ENCODE measurements at places on chromosomes 7 and 10.

DNA sequence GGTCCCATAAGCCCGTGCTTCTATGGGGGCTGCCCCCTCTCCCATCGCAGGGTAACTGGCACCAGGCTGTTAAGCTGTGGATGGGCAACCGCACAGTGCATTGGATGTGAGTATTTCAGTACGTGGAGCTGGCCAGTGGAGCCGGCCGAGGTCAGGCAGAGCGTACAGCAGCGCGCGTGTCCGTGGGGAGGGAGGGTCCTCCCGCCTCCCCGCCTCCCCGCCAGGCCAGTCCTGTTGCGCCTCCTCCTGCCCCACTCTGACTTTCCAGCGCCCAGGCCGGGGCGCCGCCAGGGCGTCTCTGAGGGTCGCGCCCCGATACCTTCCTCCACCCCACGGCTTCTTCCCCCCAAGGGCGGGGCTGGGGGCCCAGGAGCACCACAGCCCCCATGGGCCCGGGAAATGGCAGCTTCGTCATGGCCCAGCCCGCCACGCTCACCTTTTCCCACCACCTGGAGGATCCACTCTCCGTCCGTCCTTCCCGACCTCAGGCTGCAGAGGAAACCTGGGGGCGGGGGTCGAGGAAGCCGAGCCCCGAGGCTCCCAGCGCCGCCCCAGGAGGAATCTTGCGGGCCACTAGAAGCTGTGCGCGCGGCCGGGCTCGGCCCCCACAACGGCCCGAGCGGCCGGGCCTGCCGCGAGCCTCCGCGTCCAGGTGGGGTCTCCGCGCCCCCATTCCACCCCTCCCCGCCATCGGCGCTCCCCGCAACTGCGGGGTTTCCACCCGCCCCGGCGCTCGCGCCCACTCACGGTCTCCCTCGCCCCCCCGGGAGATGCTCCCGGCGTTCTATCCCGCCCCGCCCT lies 831 bp upstream of the PFKP start:
- no peak for DNase-seq

DNA sequence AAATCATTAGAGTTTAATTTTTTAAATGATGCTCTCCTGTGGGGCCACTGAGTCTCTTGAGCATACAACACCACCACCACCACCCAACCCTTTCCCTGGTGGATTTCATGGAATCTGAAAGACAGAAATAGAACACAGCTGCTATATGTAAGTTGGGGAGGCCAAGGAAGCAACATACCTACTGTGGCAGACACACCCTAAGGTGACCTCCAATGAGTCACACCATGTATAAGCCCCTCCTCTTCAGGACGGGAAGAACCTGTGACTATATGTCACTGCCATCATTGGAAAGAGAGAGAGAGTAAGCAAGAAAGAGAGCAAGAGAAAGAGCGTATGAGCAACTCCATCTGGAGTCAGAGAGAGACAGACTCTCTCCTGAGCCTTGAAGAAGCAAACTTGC lies 172.4 kb upstream of the NFE2L3 start:
- no peak for DNase-seq

DNA sequence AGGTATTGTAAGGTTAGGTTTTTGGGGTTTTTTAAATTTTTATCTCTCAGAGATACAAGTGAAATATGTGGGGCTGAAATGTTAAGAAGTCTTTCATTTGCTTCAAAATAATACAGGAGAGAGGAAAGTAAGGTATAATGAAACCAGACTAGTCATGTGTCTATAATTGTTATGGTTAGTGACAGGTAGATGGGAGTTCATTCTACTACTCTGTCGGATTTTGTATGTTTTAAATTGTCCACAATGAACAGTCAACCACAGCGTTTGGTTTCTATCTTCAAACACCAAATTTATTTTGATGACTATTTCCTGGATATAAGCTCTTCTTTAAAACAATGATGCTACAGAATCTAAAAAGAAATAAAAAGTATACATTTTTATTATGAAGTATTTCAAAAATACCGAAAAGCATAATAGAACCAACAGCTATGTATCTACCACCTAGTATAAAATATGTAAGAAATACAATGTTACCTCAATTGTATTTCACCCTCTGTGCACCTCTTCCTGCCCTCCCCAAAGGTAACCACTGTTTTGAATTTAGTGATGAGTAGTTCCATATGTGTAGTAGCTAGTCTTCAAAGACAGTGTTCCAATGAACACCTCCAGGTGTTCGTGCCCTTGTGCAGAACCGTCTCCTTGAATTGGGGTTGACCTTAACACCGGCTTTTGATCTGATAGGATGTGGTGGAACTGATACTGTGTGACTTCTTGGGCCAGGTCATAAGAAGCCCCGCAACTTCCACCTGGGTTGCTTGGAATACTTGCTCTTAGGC lies 74.8 kb upstream of the CDK1 start:
- no peak for DNase-seq

- DNase-seq: no peak
Measured at GRCh38 chr7:143429770-143430698, 13.2 kb upstream of the TAS2R60 start.

DNA sequence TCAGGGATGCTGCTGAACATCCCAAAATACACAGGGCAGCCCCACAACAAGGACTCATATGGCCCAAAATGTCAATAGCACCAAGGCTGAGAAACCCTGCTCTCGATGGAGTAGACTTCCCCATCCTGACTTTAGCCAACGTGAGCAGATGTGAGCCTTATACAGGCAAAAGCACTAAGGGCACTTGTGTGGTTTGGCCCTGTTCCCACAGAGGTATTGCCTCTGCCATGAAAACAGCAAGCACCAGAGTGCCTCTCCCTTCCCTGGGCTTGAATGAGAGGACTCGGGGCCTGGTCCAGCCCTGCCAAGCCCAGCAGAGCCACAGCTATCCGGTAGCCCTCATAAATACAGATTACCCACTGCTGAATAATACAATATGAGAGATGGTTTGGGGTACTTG lies 47.5 kb downstream of the ACSM6 start:
- DNase-seq: no peak

DNA sequence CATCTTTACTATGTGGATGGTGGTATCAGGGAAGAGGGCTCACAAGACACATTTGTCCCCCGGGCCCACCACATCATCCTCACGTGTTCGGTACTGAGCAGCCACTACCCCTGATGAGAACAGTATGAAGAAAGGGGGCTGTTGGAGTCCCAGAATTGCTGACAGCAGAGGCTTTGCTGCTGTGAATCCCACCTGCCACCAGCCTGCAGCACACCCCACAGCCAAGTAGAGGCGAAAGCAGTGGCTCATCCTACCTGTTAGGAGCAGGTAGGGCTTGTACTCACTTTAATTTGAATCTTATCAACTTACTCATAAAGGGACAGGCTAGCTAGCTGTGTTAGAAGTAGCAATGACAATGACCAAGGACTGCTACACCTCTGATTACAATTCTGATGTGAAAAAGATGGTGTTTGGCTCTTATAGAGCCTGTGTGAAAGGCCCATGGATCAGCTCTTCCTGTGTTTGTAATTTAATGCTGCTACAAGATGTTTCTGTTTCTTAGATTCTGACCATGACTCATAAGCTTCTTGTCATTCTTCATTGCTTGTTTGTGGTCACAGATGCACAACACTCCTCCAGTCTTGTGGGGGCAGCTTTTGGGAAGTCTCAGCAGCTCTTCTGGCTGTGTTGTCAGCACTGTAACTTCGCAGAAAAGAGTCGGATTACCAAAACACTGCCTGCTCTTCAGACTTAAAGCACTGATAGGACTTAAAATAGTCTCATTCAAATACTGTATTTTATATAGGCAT lies 9.1 kb upstream of the CSGALNACT2 start:
- peak; percentile 20 for DNase-seq

- peak; percentile 93 for DNase-seq
Measured at GRCh38 chr7:101936611-101937231, 119.3 kb downstream of the CUX1 start.

GRCh38 chr7:22542669-22543068 lies 42.7 kb upstream of the STEAP1B start:
- no peak for DNase-seq

GRCh38 chr10:70847659-70848360 lies 32.1 kb downstream of the SGPL1 start:
- DNase-seq: no peak

DNA sequence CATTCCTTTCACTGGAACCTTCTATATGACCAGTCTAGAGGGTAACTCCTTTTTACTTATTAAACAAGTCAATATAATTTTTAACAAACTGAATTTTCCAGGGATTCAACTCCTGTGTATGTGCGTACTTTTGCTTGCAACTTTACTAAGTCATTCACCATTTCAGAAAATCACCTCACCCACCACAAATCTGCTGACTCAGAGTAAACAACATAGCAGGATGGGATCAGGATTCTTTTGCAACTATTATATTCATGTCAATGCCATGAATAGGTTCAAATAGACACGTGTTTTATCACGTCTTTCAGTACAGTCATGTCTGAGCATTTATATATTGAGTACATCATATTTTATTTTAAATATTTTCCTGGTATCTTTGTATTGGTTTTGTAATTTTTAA lies 14.5 kb downstream of the CTTNBP2 start:
- DNase-seq: no peak

DNA sequence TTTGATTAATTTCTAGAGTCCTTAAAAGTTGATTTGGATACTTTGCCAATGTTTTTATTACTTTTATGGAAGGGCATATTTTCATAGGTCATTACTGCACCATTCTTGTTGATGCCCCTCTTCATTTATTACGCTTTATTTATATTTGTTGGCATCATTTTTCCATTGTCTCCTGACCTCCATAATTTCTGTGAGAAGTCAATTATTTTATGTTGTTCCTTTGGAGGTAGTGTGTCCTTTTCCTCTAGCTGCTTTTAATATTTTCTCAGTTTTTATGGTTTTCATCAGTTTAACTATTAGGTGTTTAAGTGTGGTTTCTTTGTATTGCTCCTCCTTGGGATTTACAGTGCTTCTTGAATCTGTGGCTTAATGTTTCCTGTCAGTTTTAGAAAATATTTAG lies 134.9 kb downstream of the SAMD9 start:
- DNase-seq: no peak

GRCh38 chr10:101000915-101001658 lies 1.5 kb downstream of the LZTS2 start:
- DNase-seq: no peak

DNA sequence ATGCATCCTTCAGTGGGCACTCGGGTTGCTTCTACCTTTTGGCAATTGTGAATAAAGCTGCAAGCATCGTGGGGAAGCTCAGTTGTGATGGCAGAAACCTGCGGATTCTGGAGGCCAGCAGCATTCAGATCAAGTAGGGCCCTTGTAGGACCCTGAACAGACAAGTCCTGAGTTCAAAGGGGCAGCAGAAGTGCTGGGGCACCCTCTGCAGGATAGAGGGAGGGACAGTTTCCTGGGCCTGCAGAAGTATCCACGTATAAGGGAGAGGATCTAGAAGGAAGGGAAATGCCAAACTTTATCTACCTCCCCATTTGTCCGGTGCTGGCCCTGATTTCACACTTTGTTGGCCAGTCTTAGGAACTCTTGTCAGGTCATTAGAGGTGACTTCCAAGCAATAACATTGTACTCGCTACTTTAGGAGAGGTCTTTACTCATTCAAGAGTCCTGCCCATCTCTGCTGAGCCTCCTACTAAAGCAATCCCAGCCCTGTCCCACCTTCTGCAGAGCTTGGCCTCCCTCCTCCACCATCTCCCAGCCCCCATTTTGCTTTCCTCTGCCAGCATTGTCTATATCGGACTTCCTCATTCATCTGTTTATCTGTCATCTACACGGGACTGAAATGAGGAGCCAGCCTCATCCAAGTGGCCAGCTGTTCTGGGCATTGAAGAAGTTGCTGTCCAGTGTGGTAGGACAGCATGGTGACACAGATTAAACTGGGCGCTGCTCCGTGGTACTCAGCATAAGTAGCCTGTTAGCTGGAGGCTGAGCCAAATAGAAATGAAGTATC lies 26.6 kb upstream of the R3HCC1L start:
- DNase-seq: peak; percentile 38

- no peak for DNase-seq
Measured at GRCh38 chr7:95204618-95205017, 119.7 kb downstream of the PON1 start.

DNA sequence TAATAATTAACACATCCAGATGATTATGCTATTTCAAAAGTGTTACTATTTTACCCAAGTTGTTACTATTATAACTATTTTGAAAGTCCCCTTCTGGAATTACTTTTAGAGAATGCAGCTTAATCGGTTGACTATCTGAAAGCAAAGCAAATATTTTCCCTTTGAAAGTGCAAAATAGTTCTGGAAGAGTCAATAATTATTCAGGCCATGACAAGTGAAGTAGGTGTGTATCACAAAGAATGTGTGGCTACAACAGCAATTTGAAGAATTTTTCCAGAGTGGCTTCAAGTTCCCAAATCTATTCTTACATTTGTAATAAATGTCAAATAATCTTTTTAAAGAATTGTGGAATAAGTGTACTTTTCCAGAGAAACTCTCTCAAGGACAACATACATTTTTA lies 42.8 kb downstream of the RNLS start:
- DNase-seq: no peak

GRCh38 chr10:73310475-73310874 lies 48.2 kb downstream of the CFAP70 start:
- DNase-seq: no peak

DNA sequence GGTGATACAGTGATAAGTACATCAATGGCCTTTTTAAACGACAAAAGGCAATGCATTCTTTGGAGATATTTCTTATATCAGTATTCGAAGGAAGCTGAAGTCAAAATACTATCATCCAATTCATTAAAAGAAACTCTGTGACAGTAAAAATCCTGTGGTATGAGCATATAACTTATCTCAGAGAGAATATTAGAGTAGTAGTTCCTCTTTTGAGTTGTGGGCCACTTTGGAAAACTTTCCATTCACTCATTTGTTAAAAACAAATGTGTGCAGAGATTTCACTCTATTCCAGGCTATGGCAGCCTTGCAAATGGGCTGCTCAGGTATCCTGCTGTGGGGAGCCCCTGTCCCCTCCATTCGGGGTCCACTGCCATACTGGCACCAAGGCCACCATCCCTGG lies 55.3 kb upstream of the ZNF438 start:
- no peak for DNase-seq

GRCh38 chr7:128036226-128036940 lies 5.1 kb upstream of the LRRC4 start:
- DNase-seq: no peak

DNA sequence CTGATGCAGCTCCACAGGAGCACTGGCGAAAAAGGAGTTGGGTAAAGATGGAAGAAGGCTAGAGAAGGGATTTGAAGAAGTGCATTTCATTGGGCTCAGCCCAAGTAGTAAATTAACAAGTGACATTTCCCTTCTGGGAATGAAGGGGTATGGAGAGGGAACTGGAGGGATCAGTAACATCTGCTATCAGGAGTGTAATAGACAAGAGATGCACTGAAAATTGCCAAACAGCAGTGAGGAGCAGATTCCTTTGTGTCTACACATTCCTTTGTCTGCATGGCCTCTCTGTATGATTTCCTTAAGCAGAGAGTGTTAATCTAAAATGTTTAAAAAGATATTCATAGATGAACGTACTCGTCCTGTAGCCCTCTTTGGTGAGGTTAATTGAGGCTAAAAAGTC lies 148.2 kb upstream of the FERD3L start:
- no peak for DNase-seq
